Hematopoietic multipotent progenitor cell treated with erythropoietin and hydrocortisone succinate and interleukin-3 and kit ligand, for 17 days (in vitro differentiated cells): ENCODE measurements at places on chromosomes 1 and 21.

- no peak for DNase-seq
Measured at GRCh38 chr1:33548721-33549120, 76.3 kb downstream of the ZSCAN20 start.

GRCh38 chr1:178451529-178451928 is 45.2 kb downstream of the CLEC20A start:
- no peak for DNase-seq

- DNase-seq, result no peak
Measured at GRCh38 chr1:174954671-174955669, 44.8 kb upstream of the CACYBP start.

DNA sequence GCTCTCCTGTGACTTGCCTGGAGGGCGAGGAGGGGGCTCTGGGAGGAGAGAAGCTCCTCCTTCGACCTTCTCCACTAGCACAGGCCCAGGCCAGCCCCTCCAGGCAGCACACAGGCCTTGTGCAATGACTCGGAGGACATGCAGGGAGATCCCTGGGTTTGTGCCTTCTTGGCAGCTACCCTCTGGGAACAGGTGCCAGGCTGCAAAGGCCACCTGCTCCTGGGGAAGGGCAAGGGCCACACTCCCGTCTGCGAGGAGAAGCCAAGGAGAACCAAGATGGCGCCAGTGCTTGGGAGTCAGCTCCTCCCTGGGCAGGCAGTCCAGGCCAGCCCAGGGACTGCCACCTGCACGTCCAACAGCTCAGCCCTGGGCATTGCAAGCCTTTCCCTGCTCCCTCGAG is 15.3 kb downstream of the CASZ1 start:
- DNase-seq, result no peak

GRCh38 chr1:224189561-224189960 is 6.5 kb downstream of the DEGS1 start:
- DNase-seq, result no peak

DNA sequence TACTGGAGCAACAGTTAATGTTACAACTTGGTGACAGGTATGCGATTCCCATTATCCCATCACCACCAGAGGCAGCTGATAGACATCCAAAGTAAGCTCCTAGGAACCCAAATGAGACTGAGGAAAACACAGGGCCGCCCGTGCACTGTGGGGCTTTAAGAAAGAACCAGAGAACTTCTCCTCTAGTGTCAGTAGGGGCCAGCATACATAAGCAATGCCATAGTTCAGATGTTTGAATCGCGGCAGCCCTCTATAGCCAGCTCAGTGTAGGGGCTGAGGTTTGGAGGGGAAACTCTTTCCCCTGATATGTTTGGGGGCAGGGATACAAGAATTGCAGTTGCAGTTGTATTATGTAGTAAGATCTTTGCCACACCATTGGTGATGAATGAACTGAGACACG is 593.3 kb upstream of the NCAM2 start:
- DNase-seq, result no peak

DNA sequence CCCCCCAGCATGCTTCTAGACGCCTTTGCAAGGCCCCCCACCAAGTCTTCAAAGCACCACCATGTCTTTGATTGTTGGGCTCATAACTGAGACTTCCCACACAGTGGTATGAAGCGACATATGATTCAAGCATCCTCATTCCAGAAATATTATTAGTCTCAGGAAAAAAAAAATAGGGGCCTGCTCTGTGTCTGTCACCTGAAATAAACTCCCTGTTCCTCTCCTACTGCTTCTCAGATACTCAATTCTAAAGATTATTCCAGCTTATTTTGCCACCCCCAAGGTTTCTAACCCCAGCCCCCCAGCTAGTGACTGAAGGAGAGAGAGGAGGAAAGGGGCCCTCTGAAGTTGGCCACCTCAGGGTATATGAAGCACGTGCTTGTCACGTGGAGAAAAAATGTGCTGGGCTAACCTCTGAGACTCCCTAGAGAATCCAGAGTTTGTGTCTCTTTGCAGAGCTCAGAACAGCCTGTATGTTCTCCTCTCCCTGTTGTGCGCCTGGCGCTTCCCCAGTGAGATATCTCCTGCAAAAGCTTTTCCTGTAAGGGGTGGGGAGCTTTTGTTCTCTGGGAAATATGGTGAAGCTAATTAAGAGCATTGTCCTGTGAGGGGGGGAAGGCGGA is 35.9 kb upstream of the RASAL2 start:
- DNase-seq, result no peak

DNA sequence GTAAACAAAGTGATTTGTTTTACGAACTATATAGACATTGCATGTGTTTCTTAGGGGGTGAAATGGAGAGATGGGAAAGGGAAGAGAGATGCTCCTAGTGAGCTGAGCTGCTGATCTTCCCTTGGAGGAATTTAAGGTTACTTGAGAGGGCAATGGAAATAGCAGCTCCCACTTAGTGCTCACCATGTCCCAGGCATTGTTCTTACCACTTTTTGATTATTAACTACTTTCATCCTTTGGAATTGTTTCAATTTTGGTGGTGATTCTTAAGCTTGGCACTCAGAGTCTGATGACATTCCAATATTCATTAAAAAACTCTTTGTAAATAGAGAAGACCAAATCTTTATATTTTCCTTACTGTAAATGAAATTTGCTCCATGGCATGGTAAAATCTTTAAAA is 124.9 kb downstream of the ITSN1 start:
- no peak for DNase-seq

- DNase-seq, result no peak
Measured at GRCh38 chr1:180236698-180237509, 6.8 kb downstream of the LHX4 start.

- peak; percentile 39 for DNase-seq
Measured at GRCh38 chr1:28737307-28738132, 780 bp downstream of the YTHDF2 start.

DNA sequence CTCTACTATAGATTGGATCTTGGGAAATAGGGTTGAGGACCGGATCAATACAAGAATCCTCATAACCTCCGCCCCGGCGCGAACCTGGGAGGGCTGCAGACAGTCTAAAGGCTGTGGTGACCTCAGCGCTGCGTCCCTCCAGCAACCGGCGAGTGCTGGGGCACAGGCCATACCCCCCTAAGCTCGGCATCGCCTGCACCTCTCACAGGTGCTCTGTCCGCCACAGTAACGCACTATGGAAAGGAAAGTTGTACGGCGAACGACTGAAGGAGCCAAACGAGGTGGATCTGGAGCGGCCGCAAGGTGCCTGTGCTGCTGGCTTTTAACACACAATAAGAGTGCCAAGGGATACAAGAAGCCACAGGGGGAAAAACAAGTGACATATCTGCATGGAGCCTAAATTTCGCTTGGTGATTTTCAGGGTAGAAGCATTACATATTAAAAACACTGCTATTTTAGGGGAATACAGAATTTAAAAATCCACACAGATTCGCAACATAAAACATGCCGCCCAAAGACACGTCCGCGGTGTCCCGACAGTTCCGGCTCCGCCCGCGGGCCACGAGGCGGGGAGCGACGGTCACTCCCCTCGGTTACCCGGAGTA is 1.4 kb upstream of the RBM15 start:
- DNase-seq, result no peak

- DNase-seq, result no peak
Measured at GRCh38 chr1:91885213-91885715, 687 bp downstream of the TGFBR3 start.

- no peak for DNase-seq
Measured at GRCh38 chr1:243253926-243254232, 1.2 kb downstream of the CEP170 start.

GRCh38 chr1:230272557-230272956 is 153.6 kb downstream of the PGBD5 start:
- DNase-seq, result no peak

- DNase-seq, result no peak
Measured at GRCh38 chr1:19220991-19221390, 10.9 kb upstream of the UBR4 start.

- DNase-seq, result no peak
Measured at GRCh38 chr1:42150651-42151050, 2.6 kb upstream of the GUCA2B start.

DNA sequence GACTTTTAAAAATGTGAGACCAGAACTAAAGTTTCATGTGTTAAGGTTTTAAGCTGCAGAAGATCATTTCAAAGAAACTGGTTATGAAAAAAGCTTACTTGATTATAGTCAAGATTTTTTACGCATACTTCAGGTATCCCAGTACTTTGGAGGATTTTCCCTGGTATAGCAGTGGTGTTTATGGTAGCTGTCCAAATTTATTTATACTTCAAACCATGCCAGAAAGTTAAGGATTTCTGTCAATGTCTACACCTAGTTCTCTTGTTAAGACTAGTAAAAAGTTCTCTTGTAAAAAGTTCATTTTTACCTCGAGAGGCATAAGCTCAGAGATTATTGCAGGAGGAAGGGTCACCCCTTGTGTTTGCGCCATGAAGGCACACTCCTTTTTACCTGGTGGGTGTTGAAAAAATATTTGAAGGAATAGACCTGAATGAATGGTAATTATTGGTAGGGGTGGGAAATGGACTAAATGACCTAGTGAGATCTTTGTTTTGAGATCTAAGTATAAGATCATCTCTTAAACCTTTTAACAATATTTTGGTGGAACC is 2.8 kb downstream of the DYRK1A start:
- DNase-seq, result peak; percentile 58

- DNase-seq, result no peak
Measured at GRCh38 chr1:167627615-167627864, 2.5 kb upstream of the RCSD1 start.

DNA sequence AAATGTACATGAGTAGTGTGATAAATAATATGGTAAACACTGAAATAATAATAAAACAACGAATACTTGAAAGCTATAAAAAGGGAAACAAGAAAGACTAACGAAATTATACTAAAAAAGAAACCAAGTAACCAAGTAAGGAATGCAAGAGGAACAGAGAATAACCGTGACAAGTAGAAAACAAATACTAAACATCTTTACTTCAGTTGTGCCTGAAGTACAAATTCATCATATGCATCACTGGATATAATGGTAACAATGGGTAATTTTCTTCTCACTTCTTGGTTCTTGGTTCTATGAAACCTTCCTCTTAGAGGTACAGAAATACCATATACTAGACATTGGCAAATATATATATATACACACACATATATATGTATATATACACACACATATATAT is 1093.6 kb upstream of the B3GALT2 start:
- no peak for DNase-seq

- no peak for DNase-seq
Measured at GRCh38 chr21:33401630-33401992, 1.6 kb upstream of the IFNGR2 start.

DNA sequence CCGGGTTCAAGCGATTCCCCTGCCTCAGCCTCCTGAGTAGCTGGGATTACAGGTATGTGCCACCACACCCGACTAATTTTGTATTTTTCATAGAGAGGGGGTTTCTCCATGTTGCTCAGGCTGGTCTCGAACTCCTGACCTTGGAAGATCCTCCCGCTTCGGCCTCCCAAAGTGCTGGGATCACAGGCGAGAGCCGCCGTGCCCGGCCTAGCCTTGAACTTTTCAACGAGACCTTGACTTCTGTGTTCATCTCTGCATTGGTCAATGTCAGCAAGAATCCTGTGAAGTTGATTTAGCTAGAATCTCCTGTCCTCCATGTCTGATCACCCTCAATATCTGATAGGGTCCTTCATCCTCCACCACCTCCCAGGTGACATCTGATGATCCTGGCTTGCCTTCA is 11.4 kb upstream of the CNR2 start:
- no peak for DNase-seq

- DNase-seq, result no peak
Measured at GRCh38 chr1:245216366-245217115, 61.8 kb downstream of the KIF26B start.

DNA sequence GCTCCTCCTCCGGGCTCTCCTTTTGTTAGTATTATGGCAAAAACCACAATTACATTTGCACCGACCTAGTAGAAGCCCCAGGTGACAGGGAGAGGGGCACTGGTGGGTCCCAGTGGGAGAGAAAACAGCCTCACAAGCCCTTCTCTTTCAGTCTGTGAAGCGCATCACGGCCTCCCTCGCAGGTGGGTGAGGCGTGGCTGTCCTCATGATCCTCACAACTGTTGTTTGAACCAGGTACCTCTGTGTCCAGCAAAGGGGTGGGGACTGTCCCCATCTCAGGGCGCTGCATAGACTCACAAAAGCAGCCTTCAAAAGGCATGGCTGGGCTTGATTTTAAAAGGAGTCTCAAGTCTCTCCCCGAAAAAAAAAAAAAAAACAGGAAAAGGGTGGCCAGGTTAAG is 7.9 kb upstream of the C2CD2 start:
- DNase-seq, result no peak

GRCh38 chr1:69847670-69848069 is 279.9 kb downstream of the LRRC7 start:
- DNase-seq, result no peak

DNA sequence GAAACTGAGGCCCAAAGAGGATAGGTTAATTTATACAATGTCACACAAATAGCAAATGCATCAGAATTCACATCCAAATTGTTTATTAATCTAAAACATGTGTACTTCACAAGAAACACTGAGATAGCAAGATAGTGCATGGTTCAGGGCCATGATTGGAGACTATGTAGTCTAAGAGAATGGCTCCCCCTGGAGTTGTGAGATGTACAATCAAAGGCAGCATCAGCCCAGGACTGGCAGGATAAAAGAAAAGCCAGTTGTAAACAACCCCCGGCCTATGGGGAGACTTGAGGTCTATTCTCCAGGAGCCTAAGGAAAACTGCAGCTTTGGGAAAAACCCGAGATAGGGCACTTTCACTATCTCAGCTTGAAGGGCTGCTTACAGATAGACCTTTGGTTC is 511.0 kb downstream of the OMA1 start:
- DNase-seq, result no peak

GRCh38 chr21:44865561-44866280 is 7.8 kb downstream of the PTTG1IP start:
- no peak for DNase-seq

DNA sequence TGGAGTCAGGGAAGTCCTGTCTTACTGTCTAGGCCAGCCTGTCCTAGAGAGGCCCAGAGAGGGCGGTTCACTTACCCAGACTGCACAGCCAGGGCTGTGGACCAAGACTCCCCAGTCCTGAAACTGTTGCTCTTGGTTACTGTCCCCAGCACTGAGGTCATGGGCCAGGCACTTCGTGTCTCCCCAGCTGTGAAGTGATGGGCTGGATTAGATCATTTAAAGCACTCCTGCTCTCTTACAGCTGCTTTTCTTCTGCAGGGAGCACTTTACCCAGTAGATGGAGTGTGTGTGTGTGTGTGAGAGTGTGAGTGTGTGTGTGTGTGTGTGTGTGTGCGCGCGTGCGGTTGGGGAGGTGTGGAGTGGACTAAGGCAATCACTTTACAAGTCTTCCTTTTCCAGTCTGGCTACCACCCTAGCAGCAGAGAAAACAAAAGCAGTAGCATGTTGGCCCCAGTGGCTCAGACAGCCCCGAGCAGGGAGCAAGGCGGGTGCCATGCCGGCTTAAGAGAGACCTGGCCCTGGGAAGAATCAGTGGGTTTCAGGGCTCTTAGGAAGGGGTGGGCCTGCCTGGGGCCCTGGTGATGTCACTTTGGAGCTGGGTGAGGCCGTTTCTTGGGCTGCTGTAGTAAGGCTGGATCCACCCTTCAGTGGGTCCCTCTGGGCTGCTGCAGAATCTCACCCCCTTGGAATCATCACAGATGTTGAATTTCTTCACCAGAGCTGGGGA is 2.4 kb downstream of the SPSB1 start:
- no peak for DNase-seq

GRCh38 chr1:93354749-93355148 is 9.0 kb downstream of the DR1 start:
- no peak for DNase-seq

GRCh38 chr1:55827350-55827749 is 612.2 kb upstream of the USP24 start:
- DNase-seq, result no peak

- no peak for DNase-seq
Measured at GRCh38 chr1:19169642-19170041, 40.4 kb downstream of the UBR4 start.

- no peak for DNase-seq
Measured at GRCh38 chr1:105172788-105173187, 1423.1 kb downstream of the AMY1C start.
